Left ventricle myocardium inferior (tissue), 1 donor: ENCODE measurements at places on chromosomes 7 and 10. TPM values are rescaled to one million over a fixed set of nuclear protein-coding genes. Genes with fewer than 3 reads are reported as not detected.
A peak's percentile ranks its signal among the peaks of the same experiment; 100 is the strongest.

GRCh38 chr7:106313966-106314365 lies 29.2 kb upstream of the NAMPT start:
- no peak for DNase-seq

DNA sequence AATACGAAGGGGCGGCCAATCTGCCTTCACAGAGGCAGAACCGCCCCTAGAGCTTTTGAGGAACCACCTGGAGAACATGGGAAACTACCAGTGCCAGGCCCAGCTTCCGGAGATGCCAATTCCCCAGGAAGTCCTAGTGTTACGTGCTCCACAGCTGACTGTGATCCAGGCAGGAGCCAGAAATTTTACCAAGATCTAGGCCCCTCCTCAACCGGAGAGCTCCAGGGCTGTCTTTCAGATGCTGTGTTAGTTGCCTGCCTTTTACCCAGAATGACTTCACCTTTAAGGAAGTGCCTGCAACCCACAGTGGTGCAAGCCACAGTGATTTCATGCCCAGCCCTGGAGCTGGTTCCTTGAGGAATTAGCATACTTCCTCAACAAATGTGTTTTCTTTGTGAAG lies 62.9 kb downstream of the ELMO1 start:
- no peak for DNase-seq

GRCh38 chr10:88172159-88172558 lies 308.7 kb downstream of the PTEN start:
- DNase-seq, result no peak

- no peak for DNase-seq
Measured at GRCh38 chr10:85786401-85786899, 580.1 kb downstream of the GRID1 start.

DNA sequence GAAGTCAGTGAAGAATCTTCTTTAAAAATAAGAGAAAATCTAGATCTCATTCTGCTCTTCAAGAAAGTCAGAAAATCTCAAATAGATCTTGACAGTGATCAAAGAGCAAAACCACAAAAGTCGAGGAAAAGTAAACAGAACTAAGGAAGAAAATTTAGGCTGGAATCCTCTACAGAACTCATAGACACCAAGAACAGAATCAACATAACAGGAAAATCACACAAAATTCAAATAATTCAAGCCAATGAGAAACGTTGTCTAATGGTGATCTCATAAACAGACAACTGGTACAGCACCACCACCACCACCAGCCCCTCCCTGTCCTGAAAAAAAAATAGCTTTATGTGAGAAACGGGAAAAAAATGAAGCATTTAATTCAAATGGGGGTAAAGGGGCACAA lies 6.9 kb downstream of the ITGB1 start:
- no peak for DNase-seq

The MAPK8 gene
- 32.7 TPM for total RNA-seq

DNA sequence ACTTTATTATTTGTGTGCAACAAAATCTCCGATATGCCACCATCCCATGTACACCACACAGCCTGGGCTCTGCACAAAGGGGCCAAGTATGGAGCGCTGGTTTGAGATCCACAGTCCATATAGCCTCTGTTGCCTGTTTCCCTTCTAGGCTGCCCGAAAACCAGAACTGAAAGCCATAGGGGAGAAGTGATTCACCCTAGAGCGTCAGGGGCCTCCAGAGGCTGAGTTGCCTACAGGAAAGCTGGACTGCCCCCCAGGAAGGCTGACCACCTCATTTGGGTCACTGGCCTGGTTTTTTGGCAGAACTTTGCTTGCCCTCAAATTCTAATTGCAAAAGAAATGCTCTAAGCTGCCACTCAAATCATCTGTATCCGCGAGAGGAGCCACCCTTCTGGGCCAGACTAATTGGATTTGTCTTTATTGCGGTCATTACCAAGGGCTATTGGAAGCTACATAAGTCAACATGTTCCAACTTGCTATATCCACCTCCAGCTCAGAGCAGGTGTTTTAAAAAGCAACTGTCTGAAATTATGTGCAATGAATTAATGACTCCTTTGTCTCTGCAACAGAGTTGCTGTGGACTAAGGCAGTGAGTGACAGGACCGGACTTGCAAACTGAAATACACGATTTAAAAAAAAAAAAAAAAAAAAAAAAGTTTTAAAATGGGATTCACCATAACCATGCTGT lies 28.3 kb upstream of the FRMD4A start:
- no peak for DNase-seq

DNA sequence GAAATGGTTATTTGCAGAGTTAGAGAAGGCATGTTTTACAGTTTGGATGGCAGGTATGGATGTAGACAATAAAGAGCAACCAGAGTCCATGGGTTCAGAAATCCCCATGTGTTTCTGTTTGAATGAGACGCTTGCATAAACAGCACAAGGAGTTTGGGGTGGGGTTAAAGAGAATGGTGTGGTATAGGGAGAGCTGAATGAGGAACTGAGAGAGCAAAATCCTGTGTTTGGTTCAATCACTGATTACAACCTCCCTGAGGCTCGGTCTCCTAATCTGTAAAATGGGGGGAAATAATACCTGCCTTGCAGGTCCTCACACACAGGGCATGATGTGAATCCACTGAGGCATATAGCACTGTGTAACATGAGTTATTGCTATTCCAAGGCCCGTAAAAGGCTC lies 23.7 kb downstream of the CAV1 start:
- no peak for DNase-seq

The SH3PXD2A gene
- total RNA-seq, result 34.4 TPM

The ZNF138 gene
- 5.1 TPM for total RNA-seq

GRCh38 chr10:15754937-15755336 lies 35.2 kb upstream of the ITGA8 start:
- no peak for DNase-seq

- DNase-seq, result no peak
Measured at GRCh38 chr7:90896458-90896857, 300.3 kb downstream of the CDK14 start.

- no peak for DNase-seq
Measured at GRCh38 chr7:26618449-26618848, 245.9 kb downstream of the SKAP2 start.

DNA sequence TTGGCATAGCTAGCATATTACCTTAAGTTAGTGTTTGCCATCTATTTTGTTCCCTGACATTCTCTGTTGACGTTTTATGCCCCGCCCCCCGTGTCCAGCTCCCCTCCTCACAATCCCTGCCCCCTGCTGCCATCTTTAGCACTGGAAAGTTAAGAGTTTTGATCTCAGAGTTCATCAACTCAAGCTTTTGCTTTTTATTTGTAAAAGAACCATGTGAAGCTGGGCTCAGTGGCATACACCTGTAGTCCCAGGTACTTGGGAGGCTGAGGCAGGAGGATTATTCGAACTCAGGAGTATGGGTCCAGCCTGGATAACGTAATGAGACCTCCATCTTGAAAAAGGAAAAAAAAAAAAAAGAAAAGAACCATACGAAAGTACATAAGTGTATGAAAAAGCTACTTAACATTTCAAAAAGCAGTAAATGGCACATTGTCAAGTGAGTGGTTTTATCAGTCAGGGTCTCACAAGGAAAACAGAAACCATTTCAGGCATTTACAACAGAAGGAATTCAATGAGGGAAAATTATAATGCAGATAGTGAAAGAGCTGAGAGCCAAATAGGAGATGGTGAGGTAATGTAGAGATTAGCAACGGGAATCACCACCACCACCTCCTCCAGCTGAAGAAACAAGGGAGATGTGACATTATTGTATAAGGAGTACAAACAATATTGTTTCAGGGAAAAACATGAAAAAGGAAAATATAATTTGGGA lies 64.9 kb downstream of the MCU start:
- DNase-seq, result no peak

GRCh38 chr7:191981-192649 lies at the start of gene FAM20C:
Gene FAM20C (plus strand): TSS chr7:192571. CDS start chr7:193200, 629 bp downstream.
- DNase-seq, result peak; percentile 89

The ATG9B gene
- not detected for total RNA-seq

GRCh38 chr7:149633976-149634945 lies 136.7 kb upstream of the ZNF746 start:
- DNase-seq, result no peak

GRCh38 chr7:45982907-45983719 lies 62.0 kb upstream of the IGFBP3 start:
- no peak for DNase-seq

DNA sequence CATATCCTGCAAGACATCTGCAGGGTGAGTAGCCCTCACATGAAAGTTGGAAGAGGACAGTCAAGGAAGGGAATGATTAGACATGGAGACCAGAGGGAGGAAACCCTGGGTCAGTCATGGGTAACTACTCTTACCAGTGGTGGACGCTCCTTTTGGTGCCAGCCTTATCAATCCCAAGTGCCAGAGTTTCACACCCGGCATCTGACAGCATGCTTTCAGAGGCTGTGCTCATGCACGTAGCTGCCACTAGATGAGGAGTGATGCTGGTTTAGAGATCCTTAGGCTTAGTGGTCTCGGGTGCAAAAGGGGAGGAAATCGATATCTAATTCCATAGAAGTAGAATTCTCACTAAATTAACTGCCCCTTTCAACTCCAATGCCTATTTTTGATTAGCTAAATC lies 100.8 kb downstream of the PLCE1 start:
- DNase-seq, result no peak

DNA sequence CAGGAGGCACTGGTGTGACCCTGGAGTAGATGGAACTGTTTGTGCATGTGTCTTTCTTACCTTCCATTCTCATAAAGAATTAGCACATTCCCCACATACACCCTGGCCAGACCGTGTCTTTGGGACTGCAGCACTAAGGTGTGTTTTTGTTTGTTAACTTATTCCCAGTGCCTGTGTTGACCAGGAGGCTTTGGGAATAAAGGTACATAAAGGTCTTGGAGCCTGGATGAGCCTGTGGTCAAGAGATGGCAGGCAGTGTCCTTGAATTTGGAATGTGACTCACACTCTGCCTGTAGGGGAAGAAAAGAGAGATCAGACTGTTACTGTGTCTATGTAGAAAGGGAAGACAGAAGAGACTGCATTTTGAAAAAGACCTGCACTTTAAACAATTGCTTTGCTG lies 137.6 kb downstream of the LYZL1 start:
- DNase-seq, result no peak

The ZNF32 gene
- total RNA-seq, result 45.1 TPM

DNA sequence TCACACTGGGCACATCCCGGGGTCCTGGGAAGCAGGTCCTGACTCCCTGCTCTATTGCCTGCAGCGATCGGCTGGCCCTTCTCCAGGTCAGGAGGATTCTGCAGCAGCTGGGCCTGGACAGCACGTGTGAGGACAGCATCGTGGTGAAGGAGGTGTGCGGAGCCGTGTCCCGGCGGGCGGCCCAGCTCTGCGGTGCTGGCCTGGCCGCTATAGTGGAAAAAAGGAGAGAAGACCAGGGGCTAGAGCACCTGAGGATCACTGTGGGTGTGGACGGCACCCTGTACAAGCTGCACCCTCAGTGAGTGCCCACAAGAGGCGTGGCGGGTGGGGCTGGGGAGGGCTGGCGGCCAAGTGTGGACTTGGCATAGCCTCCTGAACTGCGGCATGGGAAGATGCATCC lies 12.8 kb upstream of the HK1 start:
- no peak for DNase-seq

The TWIST1 gene
- 1.3 TPM for total RNA-seq

GRCh38 chr7:51024867-51025266 lies 242.2 kb upstream of the GRB10 start:
- DNase-seq, result no peak

The CUEDC2 gene
- total RNA-seq, result 72.3 TPM

The CDHR1 gene
- total RNA-seq, result 0.41 TPM
